ENCODE measurements at places on chromosomes 11 and 22. TPM values are rescaled to one million over a fixed set of nuclear protein-coding genes. Genes with fewer than 3 reads are reported as not detected.

Gene SLC5A4
- not detected for total RNA-seq

Gene DEFB131B
- not detected for total RNA-seq

Gene OR52N4
- 1.1 TPM for total RNA-seq

Gene PARVB
- total RNA-seq, result 39.2 TPM

Gene EXPH5
- total RNA-seq, result 1.7 TPM

Gene RFPL3
- not detected for total RNA-seq

Gene GAS2
- 2.9 TPM for total RNA-seq

Gene CDCA5
- total RNA-seq, result 72.1 TPM

Gene KCNA4
- total RNA-seq, result not detected

All from T-helper 1 cell treated with Interleukin-12 subunit alpha and Interleukin-12 subunit beta and Interleukin-4 antibody, amounts not matched to agents 30 ng/mL and 1 ng/mL, for 36 hours (primary cell).